ENCODE measurements at places on chromosomes 4 and X. TPM values are rescaled to one million over a fixed set of nuclear protein-coding genes. Genes with fewer than 3 reads are reported as not detected.

DNA sequence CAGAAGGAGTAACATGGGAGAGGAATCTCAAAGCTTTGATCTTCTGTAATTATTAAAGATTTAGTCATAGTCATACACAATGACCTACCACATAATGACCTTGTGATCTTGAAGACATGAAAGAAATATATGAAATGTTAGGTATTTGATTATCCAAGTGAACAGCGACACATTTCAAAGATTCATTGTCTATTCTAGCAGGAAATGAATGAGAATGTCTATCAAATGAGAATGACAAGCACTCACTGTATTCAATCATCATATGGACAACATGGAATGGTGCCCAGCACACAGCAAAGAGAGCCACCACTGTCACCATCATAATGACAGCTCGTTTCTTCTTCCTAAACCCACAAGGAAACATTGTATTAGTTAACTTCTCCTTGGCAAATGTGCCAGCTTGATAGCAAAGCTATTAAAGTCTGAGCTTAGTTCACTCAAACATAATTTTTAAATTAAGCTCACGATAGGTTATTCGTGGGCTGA, 50.6 kb downstream of the QRFPR start:
- DNase-seq = no peak

DNA sequence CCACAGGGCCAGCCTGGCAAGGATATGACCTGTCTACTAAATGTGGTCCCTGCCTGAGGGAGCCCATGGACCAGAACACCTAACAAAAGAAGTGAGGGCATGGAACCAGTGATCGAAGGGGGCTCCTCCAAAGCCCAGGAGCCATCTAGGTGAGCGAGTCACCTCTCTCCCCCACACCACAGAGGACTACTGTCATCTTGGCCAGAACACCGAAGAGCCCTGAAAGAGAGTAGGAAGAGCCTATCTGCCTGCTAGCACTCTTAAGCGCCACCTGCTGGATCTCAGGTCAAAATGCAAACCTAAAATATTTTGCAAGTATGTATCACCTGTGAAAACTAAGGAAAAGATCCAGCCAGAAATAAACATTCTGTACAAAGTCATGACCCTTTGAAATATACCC, 137.9 kb upstream of the ZXDB start:
- no peak for DNase-seq

Gene SHROOM2
- total RNA-seq = 11.5 TPM

Gene FAM9B
- not detected for total RNA-seq

Gene UGT2A2
- not detected for total RNA-seq

- DNase-seq = no peak
Observed at GRCh38 chr4:138535316-138535715, 293.2 kb upstream of the SLC7A11 start.

DNA sequence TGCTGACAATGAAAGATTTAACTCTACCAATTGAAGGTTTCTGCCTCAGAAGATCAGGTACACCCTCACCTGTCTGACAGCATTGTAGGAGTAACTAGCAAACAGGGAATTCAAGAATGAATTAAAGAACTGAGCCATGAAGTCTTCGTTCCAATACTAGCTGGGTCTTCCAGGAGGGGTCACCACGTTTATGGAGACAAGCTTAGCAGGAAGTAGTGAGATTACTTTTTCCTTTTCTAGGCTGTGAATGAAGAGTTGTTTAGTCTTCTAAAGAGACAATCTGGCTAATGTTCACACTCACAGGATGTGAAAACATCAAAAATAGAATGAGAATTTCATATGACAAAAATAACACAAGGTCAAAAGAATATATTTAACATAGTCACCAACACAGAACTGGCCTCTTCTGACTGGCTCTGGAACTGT, 54.9 kb downstream of the REELD1 start:
- DNase-seq = no peak

Gene KLHL4
- 0.35 TPM for total RNA-seq
